ENCODE measurements at places on chromosomes 16 and 17.

DNA sequence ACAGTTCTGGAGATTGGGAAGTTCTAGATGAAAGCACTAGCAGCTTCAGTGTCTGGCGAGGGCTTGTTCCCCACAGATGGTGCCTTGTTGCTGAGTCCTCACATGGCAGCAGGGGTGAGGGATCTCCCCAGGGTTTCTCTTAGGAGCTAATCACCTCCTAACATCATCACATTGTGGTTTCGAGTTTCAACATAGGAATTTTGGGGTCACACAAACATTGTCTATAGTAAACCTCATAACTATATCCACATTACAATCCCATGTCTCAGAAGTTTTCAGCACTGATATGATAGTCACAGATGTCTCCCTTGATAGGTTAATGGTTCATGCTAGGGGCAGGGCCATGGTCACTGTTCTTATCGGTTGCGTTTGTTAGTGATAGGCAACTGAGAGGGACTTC lies 13.8 kb downstream of the CLUAP1 start:
- DNase-seq = no peak

- DNase-seq = no peak
Observed at GRCh38 chr16:50457979-50458491, 89.2 kb upstream of the BRD7 start.

GRCh38 chr17:62819511-62820221 lies 11.6 kb upstream of the MARCHF10 start:
- no peak for DNase-seq

- DNase-seq = no peak
Observed at GRCh38 chr17:78434455-78435329, 56.2 kb downstream of the PGS1 start.

GRCh38 chr16:19919142-19919541 lies 34.5 kb upstream of the GPRC5B start:
- no peak for DNase-seq

- DNase-seq = no peak
Observed at GRCh38 chr16:53821957-53822625, 118.1 kb downstream of the FTO start.

DNA sequence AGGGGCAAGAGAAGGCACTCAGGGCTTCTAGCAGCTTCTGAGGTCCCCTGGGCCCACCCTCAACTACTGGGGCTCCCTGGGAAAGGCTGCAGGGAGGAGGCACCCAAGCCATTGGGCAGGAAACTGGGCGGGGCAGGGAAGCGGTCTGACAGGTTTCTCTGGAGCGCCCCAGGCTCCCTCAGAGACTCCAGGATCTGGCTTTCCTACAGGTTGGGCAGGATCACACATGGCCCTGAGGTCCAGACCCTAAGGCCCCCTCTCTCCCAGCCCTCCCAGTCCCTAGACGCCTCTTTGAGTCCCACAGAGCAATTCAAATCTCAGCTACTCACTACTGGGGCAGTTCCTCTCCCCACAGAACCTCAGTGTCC lies 14.3 kb downstream of the JUP start:
- no peak for DNase-seq

GRCh38 chr16:57637020-57637419 lies 8.6 kb downstream of the ADGRG1 start:
- no peak for DNase-seq

DNA sequence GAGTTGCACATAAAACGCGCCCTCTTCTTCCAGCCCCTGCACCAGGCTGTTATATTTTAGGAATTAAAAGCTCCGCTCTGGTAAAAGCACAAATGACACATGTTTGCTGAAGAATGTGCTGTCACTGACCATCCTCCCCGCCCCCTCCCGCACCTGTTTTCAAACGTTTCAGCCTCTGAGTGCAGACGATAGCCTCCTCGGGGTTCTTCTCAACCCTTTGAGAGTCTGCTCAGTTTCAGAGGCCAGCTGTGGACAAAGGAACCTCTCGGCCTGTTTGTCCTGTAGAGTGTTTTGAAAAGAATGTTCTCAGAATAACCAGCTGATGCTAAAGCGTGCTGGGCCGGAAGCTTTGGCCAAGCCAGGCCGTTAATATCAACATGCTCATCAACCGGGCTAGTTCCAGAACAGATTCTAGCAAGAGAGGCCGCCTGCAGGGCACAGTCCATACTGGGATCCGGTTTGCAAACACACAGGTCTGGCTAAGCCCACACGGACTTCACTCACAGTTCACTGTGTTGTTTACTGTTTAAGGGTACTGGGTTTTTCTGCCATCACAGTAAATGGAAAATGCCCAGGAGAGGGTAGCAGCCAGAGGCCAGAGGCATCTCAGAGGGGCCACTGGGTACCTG lies 6.4 kb upstream of the CACNG4 start:
- no peak for DNase-seq

- DNase-seq = no peak
Observed at GRCh38 chr17:34763728-34764665, 184.6 kb downstream of the TMEM132E start.

GRCh38 chr17:80619535-80620235 lies 75.0 kb downstream of the RPTOR start:
- DNase-seq = no peak

GRCh38 chr17:27558341-27558740 lies 72.6 kb upstream of the LGALS9 start:
- DNase-seq = no peak

DNA sequence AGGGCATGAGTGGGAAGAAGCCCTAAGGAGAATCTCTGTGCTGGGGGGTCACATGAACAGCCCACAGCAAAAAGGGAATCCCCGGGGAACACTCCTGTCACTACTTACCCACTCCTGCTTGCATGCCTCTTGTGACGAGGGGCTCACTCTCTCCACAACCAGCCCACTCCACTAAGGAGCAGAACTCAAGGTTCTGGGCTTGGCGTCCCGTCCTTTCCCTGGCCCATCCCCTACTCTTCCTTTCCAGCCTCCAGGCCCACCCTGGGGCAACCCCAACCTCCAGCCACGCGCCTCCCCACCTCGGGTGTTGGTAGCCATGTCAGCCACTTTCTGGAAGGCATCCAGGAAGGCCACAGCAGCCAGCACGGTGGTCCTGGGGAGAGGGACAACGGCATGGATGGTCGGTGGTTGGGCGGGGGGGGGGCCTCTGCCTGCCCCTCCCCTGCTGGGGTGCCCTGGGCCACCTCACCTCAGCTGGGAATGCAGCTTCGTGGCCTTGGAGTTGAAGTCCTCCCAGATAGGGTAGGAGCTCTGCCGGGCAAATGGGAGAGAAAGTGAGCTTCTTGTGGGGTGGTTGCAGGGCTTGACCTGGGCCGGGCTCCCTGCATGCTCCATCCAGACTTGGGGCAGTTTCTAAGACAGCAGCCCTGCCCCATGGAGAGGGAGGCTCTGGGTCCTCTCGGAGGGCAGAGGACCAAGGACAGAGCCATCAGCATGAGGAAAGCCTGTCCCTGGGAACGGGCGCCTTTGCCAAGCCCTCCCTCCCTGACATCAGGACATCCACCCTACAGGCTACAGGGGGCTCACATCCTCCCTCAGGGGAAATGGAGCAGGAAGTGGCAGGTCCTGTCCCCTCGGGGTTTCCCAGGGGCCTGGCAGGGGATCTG lies 5.1 kb downstream of the MTSS2 start:
- no peak for DNase-seq

DNA sequence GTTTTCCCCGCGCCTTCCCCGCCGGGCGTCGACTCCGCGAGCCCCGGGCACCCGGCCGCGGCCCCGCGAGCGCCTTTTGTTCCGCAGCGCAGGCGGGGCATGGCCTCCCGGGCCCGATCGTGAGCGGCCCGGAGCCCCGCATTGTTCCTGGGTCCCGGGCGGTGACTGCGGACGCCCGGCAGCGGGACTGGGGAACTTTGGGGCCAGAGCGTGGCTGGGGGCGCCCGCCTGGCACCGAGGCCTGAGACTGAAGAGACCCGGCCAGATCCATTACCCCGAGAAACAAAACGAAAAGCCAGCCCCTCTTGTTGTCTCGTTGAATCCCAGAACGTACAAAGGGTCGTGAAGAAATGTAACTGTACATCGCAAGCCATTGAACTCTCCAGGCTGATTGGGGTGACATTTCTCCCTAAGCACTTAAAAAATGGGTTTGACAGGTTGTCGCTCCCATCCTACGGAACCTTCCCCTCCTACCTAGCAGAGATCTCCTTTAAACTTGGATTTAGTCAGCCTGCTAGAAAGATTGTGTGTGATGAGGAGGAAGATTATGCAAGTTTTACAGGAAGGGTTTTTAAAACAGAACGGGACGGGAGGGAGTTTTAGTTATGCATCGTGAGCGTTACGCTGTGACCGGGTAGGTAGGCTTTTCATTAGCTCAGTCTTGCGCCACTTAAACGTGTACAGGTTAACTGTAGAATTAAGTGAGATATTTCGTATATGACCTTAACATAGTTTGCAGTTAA lies 825 bp downstream of the METTL9 start:
- DNase-seq = no peak

DNA sequence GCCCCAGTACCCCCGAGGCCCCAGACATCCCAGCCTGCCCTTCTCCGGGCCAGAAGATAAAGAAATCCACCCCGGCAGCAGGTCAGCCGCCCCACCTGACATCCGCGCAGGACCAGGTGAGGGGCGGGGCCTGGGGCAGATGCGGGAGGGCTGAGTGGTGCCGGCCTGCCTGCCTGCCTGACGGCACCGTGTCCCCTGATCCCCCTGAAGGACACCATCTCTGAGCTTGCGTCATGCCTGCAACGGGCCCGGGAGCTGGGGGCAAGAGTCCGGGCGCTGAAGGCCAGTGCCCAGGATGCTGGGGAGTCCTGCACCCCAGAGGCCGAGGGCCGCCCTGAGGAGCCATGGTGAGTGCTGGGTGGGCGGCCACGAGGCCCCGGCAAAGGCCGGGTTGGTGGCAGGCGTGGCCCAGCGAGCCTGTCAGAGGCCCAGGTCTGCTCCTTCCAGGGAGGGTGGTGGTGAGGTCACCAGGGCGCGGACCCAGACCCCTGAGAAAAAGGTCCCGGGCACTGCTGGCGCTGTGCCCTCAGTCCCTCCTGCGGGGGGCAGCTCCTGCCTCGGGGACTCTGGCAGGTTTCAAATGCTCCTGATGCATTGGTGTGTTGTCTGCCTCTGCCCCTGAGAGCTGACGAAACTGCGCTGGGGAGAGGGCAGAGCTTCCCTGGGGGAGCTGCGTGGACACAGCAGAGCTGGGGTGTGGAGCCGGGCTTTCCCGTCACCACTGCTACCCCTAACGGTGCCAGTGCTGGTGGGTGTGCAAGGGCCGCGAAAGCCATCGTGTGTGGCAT lies 1.2 kb downstream of the CDT1 start:
- DNase-seq = no peak

DNA sequence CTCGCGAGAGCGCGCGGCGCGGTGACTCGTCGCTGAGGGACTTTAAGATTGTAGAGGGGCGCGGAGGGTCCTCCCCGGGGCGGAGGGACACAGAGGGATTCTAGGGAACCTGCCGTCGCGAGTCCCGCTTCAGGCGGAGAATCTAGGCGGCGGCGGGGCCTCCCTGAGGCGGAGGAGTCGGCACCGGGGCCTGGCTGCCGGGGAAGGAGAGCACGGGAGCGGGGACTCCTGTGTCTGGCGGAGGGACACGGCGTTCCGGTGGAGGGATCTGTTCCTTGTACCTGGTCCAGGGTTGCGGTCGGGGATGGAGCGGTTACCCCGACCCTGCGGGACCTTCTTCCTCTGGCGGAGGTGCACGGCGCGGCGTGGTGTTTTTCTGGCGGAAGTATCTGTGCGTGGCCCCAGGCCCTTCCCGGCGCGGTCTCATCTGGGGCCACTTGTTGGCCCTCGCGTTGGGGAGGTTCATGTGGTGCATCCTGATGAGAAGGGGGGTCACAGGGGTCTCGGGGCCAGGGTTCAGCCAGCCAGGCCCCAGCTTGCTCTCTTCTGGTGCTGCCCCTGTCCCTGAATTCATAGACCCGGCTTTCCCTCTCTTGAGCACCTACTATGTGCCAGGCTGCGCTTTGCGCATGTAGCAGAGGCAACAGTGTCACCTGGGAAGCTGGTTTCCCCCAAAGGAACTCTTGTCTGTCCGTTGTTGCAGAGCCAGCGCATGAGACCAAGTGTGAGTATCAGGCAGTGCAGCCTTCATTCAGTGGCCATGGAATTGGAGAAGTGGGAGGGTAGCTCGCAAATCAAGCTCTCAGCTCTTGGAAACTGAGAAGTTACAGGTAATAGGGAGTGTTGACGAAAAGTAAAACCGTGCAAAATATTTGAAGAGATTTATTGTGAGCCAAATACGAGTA lies 563 bp upstream of the ZKSCAN2 start:
- peak; percentile 51 for DNase-seq

- DNase-seq = no peak
Observed at GRCh38 chr17:31738996-31739699, 119.9 kb downstream of the COPRS start.

Measured in stimulated activated CD8-positive, alpha-beta memory T cell treated with anti-CD3 and anti-CD28 coated beads, Interleukin-4, amount 100 ng/mL, for 1 hour (primary cell).